ENCODE measurements at places on chromosomes 3 and 15.

GRCh38 chr3:59751606-59752005 lies 701.8 kb upstream of the CFAP20DC start:
- no peak for DNase-seq

DNA sequence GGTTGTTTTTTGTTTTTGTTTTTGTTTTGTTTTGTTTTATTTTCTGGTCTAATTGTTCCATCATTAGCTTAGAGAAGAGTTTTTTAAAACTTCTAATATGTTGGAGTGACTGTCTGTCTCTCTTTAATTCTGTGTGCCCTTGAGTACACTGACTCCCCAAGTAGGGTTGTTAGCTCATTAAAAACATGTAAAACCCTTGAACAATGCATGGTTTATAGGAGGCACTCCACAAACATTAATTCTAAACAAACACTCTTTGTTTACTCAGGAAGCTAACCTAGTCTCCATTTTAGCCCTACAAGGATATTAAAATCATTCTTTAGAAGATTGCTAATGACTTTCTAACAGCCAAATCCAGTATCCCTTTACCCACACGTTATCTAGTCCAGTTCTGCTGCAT lies 100.5 kb downstream of the CGGBP1 start:
- DNase-seq, result no peak

GRCh38 chr3:139759470-139759869 lies 81.7 kb upstream of the NMNAT3 start:
- no peak for DNase-seq

DNA sequence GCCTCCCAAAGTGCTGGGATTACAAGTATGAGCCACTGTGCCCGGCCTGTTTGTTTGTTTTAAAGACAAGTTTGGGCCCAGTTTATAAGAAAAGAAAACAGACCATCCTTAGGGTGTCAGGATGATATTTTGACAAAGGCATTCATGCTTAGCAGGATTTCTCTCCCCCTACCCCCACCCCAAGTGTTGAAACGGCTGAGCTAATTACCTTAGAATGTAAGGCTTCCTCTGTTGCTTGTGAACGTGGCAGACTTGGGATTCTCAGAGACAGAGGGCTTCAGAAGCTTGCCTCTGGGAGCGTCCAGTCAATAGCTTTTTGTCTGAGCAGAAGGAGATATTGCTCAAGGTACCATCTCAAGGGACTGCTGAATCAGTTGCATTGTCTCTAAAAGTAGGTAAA lies 24.0 kb downstream of the FLNB start:
- no peak for DNase-seq

DNA sequence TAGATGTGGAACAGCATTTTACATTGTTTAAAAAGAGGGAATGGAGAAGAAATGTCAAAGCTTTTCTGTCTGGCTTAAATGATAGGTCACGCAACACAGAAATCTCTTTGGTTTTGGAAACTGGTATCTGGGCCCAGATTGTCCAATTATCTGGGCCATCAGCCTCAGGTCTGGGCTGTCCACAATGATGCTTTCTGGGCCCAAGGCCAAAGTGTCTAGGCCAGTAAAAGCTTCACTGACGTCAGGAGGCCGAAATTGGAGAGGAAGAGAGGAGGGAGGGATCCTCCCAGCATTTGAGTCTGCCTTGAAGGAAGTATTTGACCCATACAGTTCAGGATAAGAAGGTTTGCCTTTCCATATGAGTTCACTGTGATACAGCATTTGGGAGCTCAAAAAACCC lies 60.7 kb upstream of the ALDH1A3 start:
- DNase-seq, result no peak

GRCh38 chr15:70376031-70376928 lies 278.6 kb upstream of the TLE3 start:
- DNase-seq, result no peak

DNA sequence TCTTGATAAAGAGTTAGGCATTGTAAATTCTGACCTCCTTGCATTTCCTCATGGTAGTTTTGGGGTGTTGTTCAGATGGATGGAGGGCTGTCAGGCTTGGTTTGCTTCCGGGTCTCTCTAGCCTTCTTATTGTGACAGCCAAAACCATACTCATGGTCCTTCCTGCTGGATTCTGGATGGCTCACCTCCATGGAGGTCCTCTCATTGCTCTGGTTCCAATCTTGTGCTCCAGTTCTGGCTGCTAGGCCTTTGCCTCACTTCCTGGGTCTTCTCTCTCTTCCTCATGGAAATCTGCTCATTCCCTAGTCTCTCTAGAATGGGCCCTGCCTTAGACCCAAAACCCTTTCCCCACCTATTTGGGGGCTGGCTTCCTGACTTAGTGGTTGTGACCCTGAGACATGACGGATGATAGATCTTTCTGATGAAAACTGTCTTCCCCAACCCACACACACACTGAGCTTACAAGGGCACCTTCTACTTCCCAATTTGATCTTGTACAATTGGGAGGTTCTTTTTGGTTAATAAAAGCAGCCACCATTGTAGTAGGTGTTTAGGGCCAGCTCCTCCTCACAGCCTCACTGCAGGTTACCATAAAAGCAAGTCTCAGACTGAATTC lies 66.2 kb upstream of the XCR1 start:
- no peak for DNase-seq

- no peak for DNase-seq
These were observed 185.8 kb upstream of the BCL6 start for GRCh38 chr3:187931101-187931500.

- no peak for DNase-seq
These were observed 3.4 kb downstream of the ABCF3 start for GRCh38 chr3:184189421-184189820.

GRCh38 chr3:42541079-42541478 lies 38.6 kb downstream of the VIPR1 start:
- no peak for DNase-seq

DNA sequence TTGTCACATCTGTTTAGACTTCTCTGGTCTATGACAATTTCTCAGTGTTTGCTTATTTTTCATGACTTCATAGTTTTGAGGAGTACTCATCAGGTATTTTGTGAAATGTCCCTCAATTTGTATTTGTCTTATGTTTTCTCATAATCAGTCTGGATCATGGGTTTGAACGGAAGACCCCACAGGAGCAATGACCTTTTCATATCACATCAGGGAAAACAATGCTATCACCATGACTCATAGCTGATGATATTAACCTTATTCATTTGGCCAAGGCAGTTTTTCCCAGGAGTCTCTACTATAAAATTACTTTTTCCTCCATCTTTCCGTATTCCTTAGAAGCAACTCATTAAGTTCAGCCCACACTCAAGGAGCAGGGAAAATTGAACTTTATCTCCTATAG lies 32.7 kb downstream of the AADACL2 start:
- DNase-seq, result no peak

DNA sequence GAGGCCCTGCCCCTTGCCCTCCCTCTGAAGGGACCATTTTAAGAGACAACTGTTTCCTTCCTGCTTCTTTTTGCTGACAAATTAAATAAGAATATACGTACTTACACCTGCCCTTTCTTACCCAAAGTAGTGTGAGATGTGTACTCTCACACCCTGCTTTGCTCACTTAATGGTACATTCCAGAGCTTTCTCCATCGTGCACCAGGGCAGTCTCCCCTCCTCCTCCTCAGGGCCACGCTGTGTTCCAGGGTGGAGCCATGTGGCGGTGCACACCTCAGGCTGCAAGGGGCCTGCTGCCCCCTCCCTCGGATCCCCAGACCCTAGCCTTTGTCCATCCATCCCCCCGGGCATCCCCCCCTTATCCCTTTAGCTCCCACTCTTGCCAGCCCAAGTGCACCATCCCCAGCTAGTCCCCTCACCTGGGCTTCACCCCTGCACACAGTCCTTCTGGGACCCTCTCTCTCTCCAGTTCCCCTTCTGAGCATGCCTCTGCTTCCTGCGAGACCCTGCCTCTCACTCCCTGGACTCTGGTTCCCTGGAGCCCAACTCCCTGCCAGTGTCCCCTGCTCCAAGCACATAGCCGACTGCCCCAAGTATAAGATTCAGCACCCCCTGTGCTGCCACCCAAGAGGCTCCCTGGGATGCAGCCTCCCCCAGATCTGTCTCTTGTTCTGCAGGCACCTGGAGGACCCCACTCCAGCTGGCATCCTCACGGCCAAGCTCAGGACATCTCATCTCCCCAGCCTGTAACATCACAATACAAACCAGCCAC lies 89.5 kb upstream of the IQSEC1 start:
- no peak for DNase-seq

DNA sequence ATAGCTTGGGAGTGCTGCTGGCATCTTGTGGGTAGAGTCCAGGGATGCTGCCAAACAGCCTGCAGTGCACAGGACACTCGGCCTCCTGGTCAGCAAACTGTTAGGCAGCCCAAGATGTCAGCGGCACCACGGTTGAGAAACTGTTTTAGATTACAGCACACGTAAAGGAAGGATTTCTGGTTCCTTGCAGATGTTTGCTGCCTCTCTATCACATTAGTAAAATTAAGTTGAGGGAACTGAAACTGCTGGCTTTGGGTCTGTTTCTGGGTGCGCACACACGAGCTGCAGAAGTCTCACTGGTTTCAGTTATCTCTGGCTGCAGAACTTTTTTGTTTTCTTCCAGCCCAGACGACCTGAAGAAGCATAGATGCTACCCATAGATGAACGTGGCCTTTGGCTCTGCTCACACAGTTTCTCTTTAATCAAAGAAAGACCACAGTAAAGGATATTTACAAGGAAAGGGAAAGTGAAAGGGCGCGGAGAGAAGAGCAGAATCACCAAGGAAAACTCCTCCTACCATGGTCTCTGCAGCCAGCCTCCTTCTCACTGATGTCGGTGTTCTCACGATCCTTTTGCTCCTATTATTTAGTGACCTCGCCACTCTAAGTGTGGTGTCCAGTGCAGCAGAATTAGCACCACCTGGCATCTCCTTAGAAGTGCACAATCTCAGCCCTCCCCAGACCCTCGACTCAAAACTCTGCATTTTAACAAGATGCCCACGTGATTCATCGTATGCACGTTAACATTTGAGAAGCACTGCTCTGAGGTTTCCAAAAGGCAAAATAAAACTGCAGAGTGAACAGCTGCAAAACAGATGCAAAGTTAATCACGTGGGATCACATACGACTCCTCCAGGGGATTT lies 50.6 kb upstream of the AKAP13 start:
- no peak for DNase-seq

GRCh38 chr15:43867096-43867495 lies 40.3 kb downstream of the WDR76 start:
- DNase-seq, result no peak

DNA sequence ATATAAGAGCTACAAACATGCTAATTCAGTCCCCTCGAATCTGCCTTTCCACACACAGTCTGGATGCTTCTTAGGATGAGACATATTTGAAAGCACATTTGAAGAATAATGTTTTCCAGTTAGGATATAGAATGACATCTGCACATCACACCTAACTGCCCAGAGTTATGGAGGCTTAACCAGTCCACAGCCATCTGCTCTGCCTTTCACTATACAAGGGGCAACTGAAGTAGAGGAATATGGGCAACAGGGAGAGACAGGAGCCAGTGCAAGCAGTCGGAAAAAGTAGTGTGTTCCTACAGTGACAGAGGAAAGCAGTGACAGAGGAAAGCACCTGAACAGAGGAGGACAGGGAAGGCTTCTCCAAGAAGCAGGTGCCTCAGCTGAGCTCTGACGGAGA lies 79.0 kb upstream of the CLDN18 start:
- DNase-seq, result no peak

DNA sequence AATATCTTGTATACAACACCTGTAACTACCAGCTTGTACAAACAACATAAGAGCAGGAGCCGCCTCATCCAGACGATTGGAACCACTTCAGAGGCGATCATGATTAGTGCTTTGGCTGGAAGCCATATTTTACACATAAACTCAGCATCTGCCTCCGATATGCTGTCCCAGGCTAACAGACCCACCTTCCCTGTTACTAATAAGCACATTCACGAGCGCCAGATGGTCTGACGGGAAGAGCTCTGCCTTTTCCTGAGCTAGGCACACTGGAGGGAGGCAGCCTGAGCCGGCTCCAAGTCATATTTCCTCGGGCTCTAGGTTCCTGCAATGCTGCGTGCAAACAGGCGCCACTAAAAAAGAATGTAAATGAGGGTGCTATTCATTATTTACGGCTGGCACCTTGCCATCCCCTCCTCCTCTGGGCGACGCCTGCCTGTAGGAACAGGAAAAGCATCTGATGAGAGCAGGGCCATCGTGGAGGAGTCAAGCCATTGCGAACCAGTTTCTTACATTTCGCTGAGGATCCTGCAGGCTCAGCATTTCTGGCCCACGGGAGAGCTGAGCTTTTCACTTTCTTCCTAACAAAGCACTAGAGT lies 98.2 kb downstream of the ANXA2 start:
- peak; percentile 43 for DNase-seq

GRCh38 chr3:58621086-58621830 lies 44.1 kb upstream of the FAM107A start:
- DNase-seq, result no peak
